Bone marrow (tissue), 2 donors: ENCODE measurements at places on chromosomes 2 and 18.

DNA sequence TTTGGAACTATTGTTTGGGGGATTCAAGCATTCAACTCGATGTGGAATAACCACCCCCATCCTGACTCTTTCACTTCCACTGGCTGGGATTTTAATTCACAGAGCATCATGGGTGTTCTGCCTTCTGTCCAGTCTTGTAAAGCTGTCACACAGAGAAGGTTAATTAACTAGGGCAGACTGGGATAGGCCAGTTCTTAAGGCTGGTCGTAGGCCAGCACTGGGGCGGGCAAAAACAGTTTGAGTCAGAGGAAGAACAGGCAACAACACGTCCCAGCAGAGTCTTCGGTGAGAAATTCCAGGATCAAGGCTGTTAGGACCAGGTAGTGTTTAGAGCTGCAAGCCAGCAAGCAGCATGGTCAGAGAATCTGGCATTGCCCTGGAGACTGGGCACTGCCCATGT is 4.0 kb upstream of the RNF152 start:
- no peak for DNase-seq

DNA sequence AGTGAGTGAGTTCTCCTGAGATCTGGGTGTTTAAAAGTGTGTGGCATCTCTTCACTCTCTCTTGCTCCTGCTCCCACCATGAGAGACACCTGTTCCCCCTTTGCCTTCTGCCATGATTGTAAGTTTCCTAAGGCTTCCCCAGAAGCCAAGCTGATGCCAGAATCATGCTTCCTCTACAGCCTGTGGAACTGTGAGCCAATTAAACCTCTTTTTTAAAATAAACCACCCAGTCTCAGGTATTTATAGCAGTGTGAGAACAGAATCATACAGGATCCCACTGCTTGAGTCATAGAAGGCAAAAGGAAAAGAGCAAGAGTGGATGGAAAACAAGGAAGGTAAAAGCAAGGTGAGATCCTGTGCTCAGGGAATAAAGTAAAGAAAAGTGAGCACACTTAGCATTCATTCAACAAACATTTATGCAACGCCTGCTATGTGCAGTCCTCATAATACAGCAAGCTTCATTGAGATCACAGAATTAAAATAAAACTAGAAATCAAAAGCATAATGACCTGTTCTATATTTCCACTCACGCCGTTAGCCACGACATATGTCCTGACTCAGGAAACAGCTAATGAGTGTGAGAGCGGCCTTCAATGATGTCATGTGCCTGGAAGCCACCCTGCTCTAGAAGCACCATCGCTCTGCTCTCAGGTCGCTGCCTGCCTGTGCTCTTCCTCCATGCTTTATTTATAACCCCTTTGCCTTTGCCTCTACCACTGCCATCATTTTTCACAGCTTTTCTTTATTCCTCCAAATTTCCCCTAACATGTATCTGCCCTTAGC is 11.3 kb upstream of the COPS8 start:
- DNase-seq: no peak

DNA sequence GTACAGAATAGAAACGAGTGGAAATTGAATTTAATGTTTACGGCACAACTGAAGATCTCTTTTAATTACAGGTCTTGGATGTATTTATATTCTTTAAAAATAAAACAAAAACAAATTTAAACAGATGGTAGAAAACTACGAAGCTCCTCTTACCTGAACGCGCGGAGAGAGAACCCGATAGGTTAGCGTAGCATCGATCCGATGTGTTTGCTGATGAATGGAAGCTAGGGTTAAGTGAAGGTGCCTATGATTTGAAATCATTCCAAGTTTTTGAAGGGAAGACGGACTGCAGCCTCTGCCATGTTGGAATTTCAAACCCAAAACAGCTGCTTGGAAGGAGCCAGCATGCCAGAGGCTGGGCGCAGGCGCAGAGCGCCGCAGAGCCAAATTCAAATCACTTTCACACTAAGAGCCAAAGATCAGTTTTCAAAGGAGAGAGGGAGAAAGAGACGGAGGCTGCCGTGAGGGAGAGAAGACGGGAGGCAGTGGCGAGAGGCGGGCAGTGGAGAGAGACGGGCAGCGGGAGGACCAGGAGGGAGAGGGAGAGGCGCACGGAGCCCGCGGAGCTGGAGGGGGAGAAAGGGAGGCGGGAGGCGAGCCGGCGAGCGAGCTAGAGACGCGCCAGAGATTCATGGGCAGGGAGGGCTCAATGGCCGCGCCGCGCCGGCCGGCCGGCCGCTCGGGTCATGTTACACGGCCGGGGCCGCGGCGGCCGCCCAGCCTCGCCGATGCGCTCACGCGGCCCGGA is at the start of gene FIGN:
FIGN (minus strand) TSS at position 324 of the 748 bp plus-strand sequence. CDS start 1,081 bp downstream, outside the sequence.
- DNase-seq: no peak

DNA sequence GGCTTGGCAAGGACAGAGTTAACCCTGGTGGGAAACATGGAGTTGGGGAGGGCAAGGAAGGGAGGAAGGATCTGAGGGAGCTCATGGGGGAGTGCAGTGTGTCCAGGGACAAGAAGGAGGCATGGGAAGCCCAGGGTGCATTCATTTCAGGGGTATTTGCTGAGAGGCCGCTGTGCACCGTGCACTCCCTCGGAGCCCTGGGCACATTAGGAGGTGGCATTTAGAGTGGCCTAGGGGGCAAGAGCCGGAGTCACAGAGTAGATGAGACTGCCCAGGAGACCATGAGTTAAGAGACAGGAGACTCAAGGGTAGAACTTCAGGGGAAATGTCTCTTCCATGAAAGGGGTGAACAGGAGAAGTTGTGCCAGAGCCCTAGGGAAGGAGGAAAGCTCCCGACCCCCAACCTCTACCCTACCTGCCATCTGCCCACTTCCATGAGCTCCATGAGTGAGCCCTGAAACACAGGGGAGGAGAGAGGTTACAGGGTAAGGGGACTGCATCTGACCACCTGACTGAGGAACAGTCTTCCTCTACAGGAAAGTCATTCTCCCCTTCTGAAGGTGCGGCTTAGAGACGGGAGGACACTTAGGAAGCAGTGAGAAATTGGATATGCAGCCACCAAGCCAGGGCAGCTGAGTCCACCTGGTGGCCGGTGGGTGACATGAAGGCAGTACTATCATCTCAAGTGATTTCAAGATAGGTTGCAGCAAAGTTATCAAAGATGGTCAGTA is 58.5 kb upstream of the COPS8 start:
- DNase-seq: no peak

DNA sequence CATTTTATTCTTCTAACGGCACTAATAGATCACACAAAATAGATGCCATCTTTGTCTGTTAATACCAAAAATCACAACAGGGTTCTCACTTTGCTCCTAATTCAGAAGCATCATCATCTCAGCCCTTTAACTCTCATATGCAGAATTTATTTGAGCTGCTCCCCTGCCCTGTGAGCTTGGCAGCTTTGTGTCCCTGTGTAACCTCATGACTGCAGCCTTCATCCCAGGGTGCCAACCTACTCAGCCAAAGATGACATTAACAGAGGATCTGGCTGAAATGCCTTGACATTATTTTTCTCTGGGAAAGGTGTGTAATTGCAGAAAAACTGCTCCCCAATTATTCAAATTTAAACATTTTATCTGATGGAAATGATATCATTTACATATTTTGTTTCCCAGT is 319.4 kb downstream of the NRXN1 start:
- DNase-seq: no peak

DNA sequence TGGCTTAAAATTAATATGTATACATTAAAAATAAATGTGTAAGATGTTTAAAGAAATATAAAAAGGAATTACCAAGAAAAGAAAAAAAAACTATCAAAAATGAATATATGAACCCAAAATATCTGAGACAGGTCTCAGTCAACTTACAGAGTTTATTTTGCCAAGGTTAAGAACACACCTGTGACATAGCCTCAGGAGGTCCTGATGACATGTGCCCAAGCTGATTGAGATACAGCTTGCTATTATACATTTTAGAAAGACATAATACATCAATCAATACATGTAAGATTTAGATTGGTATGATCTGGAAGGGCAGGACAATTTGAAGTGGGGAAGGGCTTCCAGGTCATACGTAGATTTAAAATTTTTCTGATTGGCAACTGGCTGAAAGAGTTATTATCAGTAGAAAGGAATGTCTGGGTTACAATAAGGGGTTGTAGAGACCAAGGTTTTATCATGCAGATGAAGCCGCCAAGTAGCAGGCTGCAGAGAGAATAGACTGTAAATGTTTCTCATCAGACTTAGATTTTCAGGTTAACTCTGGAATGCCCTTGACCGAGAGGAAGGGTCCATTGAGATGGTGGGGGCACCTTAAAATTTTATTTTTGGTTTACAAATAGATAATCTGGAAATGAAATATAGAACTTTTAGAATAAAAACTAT is 74.7 kb downstream of the EXOC6B start:
- DNase-seq: no peak

- no peak for DNase-seq
These were observed 343.8 kb downstream of the SUCLG1 start for GRCh38 chr2:84115173-84115857.

DNA sequence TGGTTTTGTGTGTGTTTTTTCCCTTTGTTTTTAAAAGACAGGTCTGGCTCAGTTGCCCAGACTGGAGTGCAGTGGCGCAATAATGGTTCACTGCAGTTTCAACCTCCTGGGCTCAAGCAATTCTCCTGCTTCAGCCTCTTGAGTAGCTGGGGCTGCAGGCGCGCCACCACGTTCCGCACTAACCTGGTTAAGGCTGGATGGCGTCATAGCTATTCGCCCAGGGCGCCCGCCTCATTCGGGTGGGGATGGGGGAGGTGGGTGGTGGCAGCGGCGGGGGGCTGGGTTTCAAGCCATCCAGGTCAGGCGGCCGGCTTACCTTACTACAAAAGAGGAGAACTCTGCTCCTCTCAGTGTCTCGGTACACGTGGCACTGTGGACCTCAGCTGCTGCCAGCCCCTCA is 42.8 kb downstream of the EEF1B2 start:
- no peak for DNase-seq

DNA sequence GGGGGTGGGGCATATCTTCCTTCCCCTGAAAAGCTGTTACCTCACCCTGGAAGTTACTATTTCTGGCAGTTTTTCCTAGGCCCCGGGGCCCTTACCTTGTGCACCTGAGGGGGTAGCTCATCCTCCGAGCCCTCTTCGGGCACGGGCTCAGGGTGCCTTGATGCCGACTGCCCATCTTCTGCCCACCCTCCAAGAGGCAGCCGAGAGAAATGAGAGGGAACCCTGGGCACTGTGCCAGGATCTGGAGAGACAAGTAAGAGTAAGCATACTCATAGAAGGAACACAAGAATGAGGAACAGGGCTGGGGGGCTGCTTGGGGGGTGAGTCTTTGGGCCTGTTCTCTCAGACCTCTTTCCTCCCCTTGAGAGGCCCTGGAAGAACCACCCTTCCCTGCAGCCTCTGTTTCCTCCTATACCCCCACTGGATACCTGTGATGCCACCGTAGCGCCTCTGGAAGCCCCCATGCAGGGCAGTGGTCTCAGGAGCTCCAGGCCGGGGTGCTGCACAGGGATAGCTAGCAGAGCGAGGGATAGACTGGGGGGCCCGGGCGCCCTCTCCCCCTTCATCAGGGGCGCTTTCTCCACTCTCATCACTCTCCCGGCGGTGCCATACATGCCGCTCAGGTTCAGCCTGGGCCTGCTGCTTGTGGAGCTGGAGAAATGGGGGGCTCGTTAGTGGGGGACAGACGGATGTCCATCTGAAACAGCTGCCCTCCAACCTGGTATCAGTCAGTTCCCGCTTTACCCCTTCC is 2.1 kb upstream of the ABCB6 start:
- no peak for DNase-seq
